ENCODE measurements at places on chromosomes 3 and 15.

DNA sequence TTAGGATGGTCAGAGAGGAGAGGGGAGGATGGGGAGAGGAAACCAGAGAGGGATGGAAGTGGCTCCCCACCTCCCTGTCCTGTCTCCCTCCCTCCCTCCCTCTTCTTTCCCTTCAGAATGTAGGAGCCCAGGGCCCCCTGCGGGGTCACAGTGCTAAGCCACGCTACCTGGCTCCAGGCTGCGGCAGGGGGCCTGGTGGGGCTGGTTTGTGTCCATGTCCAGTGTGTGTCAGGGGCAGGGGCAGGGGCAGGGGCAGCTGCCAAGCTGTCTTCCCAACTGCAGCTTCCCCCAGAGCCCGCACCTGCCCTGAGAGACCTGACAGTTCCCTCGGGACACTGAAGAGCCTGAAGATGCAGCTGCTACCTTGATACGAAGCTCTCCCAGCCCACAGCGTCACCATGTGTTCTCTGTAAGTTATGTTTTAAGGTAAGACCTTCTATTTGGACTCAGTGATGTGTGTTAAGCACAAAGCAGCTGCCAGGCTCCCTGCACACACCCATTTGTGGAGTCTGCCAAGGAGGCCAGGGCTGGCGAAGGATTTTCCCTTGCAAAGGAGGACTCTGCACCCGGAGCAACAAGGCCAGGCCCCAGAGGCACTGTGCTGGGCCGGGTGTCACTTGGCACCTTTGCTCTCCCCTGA, 121.8 kb upstream of the SMAD3 start:
- DNase-seq, result no peak

DNA sequence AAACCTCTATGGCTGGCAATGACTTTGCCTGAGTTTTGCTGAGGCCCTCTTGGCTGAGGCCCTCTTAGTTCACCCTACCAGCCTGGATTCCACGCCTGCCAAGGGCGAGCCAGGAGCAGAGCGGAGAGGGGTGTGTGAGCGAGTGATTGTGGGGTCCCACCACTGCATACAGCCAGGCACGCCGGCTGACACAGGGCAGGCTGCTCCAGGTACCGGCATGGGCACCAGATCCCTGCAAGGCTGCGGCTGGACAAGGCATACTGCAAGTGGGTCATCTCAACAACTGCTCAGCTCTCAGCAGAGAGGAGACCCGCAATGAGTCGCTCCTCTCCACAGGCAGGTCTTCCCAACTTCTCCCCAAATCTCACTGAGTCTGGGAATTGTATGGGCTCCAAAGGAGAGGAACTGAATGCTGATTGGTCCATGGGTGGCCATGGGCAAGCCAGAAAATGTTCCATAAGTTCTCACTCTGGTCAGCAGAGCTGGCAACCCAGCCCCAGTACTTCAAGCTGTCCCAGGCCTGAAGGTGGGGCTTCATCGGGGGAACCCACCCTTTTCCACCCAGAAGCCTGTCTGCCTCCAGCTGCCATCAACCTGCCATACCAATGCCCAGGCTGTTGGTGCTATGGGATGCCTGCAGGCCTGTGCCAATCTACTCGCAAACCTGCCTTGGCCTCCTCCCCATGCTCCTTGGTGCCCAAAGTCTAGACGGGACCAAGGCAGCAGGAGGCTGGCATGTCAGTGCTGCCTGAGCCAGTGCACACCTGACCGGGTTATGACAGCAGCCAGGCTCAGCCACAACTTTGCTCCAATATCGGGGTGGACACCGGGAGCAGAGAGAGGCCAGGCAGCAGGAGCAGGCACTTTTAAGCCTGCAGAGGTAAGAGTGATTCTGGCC, 1273.6 kb upstream of the GBE1 start:
- no peak for DNase-seq

GRCh38 chr15:78083687-78084448, 6.4 kb upstream of the TBC1D2B start:
- DNase-seq, result no peak

DNA sequence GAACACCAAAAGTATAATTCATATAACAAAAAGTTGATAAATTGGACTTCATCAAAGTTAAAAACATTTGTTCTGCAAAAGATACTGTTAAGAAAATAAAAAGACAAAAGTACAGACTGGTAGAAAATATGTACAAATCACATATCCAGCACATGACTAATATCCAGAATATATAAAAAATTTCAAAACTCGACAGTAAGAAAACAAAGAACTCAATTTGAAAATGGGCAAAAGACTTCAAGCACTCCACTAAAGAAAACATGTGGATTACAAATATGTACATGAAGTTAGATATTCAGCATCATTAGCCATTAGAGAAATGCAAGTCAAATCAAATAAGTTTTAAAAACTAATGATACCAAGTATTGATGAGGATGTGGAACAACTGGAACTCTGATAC, 6.7 kb downstream of the GK5 start:
- DNase-seq, result no peak

DNA sequence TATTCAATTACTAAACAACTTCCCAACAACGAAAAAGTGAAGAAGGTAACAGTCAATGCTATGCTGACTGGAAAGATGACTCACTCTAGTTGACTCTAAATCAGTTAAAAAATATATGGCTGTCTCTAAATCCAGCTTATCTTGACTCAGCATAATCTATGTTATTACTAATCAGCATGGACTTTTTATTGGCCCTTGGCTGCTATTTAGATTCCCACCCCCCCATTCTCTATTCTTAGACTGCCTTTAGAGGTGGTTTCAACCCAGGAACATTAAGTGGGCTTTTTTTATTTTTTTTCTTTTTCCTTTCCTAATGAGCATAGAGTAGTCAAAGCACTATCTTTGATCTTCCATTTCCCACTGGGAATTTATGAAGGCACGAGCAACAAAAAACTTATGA, 1.9 kb downstream of the PCOLCE2 start:
- peak; percentile 54 for DNase-seq

- DNase-seq, result no peak
Measured at GRCh38 chr15:90885432-90886290, 1.4 kb downstream of the FES start.

GRCh38 chr3:123769356-123769743, 114.8 kb downstream of the MYLK start:
- no peak for DNase-seq

- DNase-seq, result no peak
Measured at GRCh38 chr15:57626713-57627440, 35.2 kb downstream of the MYZAP start.

DNA sequence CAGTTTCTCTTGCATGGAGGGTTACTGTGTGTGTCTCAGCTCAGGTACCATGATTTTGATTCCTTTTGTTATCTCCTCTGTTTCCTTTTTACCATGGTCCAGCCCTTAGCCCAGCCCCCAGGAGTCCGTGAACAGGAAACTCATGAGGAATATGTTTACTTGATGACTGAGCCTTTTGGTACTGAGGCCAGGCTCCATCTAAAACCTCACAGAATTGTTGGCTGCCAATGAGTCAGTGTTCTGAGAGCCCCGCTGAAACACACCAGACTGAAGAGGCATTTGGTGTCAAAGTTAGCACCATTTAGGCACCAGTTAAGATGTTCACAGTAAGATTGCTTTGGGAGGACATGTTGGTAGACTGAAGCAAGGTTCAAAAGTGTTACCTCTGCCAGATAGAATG, 80.9 kb downstream of the DGKG start:
- peak; percentile 70 for DNase-seq

DNA sequence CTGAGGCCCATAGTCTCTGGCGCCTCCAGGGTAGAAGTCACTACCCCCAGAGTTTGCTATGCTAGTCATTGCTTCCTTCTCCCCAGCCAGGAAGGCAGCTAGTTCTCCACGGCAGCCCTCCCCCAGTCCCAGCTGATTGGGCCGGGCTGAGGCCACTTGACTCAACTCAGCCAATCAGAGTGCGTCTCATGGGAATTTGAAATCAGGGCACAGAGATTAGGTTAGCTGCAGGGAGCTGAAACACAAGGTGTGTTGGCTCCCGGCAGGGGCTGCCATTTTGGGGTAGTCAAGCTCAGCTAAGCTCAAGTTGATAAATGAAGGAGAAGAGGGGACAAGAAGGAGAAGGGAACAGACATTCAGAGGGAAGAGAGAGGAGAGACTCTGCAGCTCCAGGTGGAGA, 32.8 kb downstream of the LINGO1 start:
- no peak for DNase-seq

GRCh38 chr3:124558991-124559845, 171.0 kb upstream of the UMPS start:
- DNase-seq, result peak; percentile 94

GRCh38 chr15:52183562-52184173, 7.5 kb downstream of the GNB5 start:
- DNase-seq, result no peak

GRCh38 chr15:86040356-86041033, 39.2 kb upstream of the AGBL1 start:
- no peak for DNase-seq

GRCh38 chr3:70179111-70179510, 133.3 kb downstream of the MDFIC2 start:
- no peak for DNase-seq

GRCh38 chr3:46114323-46114988, 87.2 kb upstream of the XCR1 start:
- DNase-seq, result peak; percentile 79

- no peak for DNase-seq
Measured at GRCh38 chr3:42552830-42553229, 28.9 kb downstream of the SEC22C start.

DNA sequence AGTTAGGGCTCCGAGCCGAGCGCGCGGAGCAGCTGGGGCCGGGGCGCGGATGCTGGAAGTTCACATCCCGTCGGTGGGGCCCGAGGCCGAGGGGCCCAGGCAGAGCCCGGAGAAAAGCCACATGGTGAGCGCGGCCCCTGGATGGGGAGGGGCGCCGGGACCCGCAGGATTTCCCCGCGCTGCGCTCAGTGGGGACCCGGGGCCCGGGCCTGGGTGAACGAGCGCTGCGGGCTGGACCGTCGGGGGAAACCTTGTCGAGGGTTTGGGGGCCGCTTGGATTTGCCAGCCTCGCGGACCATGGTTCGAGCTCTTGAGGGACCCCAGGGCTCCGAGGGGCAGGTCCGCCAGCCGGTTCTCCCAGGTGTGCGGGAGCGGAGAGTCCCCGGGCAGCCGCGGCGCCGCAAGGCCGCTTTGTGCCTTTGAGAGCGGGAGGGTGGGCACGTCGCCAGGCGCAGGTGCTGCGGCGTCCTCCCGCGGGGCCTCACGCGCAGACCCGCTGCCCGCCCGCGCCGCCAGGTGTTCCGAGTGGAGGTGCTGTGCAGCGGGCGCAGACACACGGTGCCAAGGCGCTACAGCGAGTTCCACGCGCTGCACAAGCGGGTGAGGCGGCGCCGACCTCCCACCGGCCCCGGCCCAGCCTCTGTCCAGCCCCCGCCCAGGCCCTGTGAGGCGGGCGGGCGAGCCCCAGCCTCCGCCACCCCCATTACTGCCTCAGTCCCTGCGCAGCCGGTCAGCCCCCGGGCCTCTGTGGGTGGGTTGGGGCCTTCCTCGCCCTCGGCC, at the start of gene SNX22:
Gene SNX22, plus strand, starts transcription at position 5 of the 780 bp plus-strand sequence. Its CDS starts 45 bp downstream, at position 50.
- no peak for DNase-seq

GRCh38 chr3:170454509-170454908, 35.8 kb downstream of the CLDN11 start:
- no peak for DNase-seq

DNA sequence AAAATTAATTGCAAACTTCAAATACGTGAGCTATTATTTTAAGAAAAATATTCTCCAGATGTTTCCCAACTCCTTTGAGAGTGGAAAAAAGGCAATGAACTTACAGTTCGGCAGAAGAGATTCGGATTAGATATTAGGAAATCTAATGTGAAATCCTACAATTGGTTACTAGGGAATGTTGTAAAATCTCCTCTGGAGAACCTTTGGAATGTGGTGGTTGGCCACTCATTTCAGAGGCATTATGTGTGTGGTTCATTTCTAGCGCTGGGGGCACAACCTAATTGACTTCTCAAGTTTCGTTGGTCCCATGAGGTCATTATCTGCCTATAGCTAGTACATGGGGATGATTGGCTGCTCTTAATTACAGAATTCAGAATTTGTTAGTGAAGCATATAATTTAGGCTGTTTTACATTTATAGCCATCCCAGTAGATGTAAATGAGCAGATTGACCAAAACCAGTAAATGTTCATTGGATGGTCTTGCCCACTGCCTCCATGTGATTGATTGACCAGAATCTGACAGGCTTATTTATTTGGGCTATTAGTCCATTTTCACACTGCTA, 34.6 kb upstream of the CMSS1 start:
- peak; percentile 87 for DNase-seq

DNA sequence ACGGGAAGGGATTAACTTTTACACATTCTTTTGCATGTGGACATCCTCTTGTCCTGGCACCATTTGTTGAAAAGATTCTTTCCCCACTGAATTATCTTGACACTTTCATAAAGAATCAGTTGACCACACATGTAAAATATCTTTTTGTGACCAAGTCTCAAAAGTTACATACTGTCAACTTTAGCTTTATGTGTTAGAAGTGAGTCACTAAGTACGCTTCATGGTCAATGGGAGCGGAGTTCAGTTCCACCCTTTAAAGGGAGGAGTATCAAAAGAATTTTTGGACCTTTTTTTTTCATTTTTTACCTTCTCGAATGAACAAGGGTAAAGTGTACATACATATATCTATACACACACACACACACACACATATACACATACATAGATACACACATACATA, 35.4 kb downstream of the MAPK6 start:
- no peak for DNase-seq

DNA sequence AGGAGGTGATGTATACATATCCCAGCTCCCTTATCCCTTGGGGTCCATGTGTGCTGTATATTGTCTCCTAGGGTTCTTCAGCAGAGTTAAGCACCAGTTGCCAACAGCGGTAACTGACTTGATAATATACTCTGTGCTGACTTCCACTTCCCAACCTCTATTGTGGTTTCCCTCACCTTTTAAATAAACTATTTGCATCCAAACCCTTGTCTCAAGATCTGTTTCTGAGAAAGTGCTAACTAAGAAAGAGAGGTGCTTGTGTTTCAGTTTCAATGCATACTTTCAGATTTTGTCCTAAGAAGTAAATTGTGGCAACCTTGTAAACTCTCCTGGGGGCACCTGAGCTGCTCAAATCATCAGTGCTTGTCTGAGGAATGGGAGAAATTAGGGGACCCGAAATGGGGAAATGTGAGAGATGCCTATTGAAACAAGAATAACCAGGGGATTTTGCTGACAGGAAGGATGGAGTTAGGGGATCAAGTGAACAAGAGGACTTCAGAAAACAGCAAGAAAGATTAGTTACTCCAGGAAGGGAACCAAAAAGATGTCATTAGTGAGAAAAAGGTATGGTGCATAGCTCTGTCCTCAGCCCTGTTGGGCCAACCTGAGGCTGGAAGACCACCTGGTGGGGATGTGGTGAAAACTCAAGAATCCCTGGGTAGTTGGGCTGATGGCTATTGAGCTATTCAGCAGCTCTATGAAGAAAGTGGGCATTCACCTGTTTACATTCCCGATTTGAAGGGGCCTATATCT, 50.9 kb upstream of the MRPL3 start:
- DNase-seq, result no peak

DNA sequence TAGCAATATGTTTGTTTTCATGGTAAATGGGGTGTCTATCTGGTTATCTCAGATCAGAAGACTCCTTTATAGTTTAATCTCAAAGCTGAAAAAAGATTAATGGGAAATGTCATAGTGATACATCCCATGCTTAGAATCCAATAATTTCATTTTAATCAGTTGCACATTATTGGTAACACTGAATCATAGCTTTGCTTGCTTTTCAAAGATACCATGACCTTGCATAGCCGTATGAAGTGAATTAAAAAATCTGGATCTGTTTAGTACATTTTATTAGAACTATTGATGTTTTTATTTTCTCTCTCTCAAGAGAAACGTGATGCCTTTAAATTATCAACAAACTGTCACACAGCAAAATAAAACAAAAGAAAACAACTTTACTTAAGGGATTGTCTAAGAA, 506.7 kb upstream of the SGO1 start:
- DNase-seq, result no peak
